ENCODE measurements at places on chromosomes 11 and 22.

DNA sequence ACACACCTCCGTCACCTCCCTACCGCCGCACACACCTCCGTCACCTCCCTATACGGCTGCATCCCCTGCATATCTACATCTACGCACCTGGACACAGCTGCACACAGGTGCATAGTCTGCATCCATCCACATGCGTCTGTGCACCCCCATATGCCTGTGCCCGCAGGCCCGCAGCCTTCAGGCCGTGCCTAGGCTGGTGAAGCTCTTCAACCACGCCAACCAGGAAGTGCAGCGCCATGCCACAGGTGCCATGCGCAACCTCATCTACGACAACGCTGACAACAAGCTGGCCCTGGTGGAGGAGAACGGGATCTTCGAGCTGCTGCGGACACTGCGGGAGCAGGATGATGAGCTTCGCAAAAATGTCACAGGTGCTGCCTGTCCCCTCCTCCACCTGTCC, 4.8 kb downstream of the PKP3 start:
- no peak for DNase-seq

- DNase-seq: peak; percentile 18
Observed at GRCh38 chr22:32175683-32176644, 16.9 kb upstream of the C22orf42 start.

DNA sequence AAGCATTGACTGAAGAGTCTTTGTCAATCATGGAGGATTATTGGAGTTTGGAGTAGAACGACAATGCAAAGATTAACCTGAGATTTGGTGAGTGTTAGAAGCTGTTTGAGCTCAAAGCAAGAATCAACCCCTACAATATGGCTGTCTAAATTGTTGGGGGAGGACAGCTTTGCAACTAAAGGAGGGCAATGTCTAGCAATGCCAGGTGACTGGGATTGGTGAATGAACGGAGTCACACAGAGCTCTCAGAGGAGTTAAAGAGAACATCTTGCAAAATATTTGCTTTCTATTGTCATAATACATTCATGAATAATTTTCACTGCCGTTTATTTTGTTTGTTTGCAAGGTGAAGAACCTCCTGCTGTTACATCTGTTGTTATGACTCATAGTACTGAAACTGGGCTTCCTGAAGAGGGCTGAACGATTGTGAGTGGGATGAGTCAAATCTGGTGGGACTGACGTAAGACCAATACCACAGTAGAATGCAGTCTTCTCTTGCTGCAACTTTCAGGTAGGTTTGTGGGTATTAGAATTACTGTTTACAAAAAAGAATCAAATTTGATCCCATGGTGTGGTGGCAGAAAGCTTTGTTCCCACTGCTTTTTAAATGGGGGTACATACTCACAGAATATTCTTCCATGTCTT, 281.9 kb downstream of the CADM1 start:
- DNase-seq: no peak

- no peak for DNase-seq
Observed at GRCh38 chr22:19382240-19382639, 49.3 kb downstream of the HIRA start.

DNA sequence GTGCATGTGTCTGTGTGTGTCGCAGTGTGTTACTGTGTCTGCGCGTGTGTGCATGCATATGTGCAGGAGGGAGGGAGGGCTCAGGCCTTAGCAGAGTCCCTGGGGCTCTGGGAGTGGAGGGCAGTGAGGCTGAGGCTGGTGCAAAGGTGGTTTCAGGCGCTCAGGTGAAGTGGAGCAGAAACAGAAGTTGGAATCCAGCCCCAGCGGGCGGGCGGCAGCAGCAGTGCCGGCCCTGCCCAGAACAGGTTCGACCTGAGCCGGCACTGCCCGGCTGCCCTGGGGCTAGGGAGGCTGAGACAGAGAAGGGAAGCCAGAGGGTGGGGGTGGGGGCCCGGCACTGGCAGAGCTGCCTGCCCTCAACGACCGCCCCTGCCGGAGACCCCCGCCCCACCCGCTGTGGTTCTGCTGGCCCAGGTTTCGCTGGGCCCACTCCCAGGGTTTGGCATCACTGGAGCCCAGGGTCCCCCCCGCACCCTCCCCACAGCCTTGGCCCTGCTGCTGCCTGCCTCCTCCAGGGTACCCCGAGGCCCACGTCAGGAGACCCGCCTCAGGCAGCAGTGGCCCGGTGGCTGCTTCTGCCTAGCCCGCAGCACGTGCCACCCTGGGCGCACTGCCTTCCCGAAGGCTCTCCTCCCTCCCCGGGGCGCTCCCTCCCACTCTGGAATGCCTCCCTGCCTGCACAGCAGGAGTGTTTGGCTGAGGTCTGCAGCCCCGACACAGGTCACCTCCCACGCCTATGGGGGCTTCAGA, 13.3 kb downstream of the ASCL2 start:
- DNase-seq: no peak

Measured in NT2/D1 (cell line).